ENCODE measurements at places on chromosomes 1 and 21.

GRCh38 chr1:33524586-33524985 is 52.1 kb downstream of the ZSCAN20 start:
- DNase-seq = no peak

DNA sequence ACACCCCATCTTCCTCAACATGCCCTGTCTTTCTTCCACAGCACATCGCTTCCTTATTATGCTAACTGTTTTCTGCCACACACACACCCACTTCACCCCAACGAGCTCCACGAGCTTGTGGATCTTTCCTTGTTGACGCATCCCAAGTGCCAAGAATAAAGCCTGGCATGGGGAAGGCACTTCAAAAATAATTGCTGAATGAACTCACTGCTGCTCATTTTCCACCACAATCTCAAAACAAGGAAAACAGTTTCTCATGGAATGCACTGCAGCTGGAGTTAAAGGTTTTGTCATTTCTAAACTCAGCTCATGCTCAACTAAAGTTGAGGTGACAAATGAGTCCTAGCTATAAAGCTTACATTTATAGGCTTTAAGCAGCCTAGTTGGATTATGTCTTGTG is 86.0 kb downstream of the TIAM1 start:
- DNase-seq = no peak

- DNase-seq = no peak
These were observed 9.3 kb upstream of the SERBP1 start for GRCh38 chr1:67439277-67440029.

DNA sequence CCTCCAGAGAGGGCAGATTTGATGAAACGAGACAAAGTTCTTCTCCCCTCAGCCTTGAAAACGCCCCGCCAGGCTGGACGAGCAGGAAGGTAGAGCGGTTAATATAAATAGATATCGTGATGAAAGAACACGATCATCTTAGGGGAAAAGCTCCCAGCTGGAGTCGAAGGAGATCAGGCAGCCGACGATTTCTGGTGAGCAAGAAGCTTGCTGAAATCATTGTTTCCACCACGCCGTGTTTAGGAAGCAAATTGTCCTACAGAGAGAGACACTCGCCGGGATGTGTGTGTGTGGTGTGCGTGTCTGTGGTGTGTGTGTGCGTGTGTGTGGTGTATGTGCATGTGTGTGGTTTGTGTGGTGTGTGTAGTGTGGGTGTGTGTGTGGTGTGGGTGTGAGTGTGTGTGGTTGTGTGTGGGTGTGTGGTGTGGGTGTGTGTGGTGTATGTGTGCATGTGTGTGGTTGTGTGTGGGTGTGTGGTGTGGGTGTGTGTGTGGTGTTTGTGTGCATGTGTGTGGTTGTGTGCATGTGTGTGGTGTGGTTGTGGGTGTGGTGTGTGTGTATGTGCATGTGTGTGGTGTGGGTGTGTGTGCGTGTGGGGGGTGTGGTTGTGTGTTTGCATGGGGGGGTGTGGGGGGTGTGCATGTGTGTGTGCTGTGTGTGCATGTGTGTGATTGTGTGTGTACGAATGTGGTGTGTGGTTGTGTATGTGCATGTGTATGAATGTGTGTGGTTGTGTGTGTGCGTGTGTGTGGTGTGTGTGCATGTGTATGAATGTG is 44.9 kb upstream of the ARHGEF16 start:
- no peak for DNase-seq

DNA sequence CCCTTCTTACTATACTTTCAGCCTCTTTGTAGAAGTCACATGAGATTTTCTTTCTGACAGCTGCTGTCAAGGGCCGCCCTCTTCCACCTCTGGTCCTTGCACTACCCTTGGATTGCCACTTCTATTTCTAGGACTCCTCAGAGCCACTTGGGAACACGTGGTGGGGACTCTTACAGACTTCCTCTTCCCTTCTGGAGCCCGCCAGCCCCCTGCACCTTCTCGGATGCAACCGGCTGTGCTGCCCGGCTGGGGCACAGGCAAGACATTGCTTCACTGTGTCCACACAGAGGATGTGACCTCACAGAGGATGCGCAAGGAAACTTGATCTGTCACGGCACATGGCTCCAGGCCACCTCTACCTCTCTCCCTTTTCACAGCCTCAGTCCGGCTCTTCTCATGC is 2.4 kb upstream of the IKBKE start:
- no peak for DNase-seq

DNA sequence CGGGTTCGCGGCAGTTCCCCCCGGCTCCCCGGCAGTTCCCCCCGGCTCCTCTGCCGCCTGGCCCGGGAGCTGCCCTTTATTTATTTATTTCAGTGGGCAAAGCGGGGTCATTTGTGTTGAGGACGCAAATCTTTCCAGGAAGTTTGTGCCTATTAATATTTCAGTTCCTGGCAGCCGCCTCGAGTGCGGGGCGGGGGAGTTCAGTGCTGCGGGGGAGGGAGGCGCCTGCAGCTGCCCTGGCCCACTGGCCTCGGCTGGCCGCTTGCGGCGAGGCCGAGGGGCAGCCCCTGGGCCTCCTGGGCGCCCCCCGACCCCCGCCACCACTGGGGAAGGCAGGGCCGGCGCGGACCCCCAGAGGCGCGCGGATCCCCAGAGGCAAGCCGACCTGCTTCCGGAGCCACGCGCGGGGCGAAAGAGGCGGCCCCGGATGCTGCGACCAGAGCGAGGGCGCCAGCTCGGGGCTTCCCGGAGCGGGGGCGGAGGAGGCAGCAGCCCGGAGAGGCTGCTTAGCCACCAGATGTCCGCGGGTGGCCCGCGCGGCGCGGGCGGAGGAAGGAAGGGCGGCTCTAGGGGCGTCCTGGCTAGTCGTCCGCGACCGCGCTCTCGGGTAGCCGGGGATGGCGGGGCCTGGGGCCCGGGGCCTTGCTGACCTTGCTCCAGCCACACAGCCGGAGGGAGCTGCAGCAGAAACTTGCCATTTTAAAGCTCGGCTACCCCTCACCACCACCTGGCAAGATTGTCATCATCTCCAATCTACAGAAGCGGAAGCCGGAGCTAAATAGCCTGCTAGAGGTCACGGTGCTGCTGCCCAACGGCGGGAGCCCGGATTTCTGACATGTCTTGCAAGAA is 48.0 kb downstream of the H3-3A start:
- DNase-seq = no peak

GRCh38 chr1:64240206-64240605 is 36.8 kb downstream of the UBE2U start:
- no peak for DNase-seq

- DNase-seq = no peak
These were observed 3.3 kb downstream of the MGST3 start for GRCh38 chr1:165634154-165634921.

- DNase-seq = no peak
These were observed 6.7 kb upstream of the WASF2 start for GRCh38 chr1:27496604-27497155.

GRCh38 chr1:71083271-71083670 is 2.4 kb upstream of the ZRANB2 start:
- no peak for DNase-seq

GRCh38 chr1:41547781-41548560 is 63.5 kb upstream of the EDN2 start:
- no peak for DNase-seq

GRCh38 chr1:55685560-55685959 is 470.4 kb upstream of the USP24 start:
- no peak for DNase-seq

DNA sequence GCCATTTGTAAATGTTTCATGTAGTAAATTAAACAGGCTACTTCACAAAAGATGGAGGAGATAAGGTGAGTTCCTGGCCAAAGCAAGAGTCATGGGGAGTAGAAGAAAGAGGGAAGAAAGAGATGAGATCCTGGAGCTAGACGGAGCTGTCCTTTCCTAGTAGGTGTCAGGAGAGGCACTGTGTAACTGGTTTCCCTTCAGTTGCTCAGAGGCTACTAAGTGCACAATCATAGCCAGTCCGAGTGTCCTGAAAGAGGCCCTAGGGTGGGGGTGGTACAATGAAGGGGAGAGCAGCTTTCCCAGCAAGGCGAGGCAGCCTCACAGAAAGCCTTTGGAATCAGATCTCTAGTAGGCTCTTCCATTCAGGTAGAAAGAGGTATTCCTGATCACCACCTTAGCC is 390.9 kb downstream of the KCNH1 start:
- no peak for DNase-seq

DNA sequence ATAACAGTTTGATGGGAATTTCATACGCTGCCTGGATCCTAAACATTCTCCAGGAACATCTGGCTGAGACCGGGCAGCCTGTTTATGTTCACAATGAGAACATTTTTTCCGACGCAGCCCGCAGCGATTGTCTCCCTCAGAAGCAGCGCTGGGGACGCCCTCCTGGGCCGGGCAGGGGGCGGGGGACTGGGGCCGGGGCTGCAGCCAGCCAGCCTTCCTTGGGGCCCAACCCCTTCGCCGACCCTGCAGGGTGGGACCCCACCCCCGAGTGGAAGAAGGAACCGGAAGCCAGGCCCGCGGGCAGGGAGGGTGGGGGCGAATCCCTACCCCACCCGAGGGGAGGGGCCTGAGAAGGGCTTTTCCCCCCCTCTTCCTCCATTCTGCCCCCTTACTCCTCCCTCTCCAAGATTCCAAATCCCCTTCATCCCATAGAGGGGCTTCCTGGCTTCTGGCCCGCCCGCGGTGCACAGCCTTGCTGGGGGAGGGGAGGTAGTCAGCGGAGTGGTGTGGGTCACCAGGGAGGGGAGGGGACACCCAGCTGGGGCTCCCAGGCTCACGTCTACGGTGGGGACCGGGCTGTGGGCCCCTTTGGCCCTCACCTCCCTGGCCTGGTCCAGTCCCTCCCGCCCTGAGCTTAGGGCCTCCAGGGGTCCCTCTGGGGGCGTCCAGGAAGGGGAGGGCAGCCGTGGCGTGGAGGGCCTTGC is 60.6 kb downstream of the WNT9A start:
- no peak for DNase-seq

DNA sequence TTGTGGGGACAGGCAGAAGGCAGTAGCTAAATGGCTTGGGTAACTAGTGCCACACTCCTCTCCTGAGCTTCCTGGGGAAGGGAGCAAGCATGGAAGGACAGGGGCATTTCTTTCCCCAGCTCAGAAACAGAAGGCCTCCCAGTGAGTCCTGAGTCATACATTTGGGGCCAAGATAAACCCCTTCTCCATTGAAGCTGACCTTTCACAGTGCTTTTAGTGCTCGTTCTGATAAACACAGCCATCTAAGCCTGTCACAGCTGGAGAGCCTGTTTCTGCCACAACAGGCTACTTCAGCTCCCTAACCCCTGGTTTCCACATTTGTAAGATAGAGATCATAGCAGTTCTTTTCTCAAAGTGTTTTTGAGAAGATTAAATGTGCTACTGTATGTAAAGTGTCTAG is 374.0 kb downstream of the LMX1A start:
- no peak for DNase-seq

DNA sequence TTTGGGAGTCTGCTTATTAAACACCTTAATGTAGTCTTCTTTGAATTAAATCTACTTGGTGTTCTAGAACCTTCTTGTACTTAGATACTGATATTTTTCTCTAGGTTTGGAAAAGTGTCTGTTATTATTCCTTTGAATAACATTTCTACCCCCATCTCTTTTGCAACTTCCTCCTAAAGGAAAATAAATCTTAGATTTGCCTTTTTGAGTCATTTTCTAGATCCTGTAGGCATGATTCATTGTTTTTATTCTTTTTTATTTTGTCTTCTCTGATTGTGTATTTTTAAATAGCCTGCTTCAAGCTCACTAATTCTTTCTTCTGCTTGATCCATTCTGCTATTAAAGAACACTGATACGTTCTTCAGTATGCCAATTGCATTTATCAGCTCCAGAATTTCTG is 155.9 kb upstream of the NEGR1 start:
- DNase-seq = no peak

GRCh38 chr1:43678940-43679339 is 28.4 kb upstream of the ST3GAL3 start:
- DNase-seq = no peak

- DNase-seq = no peak
These were observed 367.6 kb upstream of the VAMP3 start for GRCh38 chr1:7403265-7404045.

GRCh38 chr1:17281775-17282181 is 26.2 kb upstream of the PADI4 start:
- no peak for DNase-seq

- DNase-seq = no peak
These were observed 6.1 kb downstream of the SLC22A15 start for GRCh38 chr1:115982400-115982799.

GRCh38 chr1:177091040-177091439 is 73.5 kb downstream of the ASTN1 start:
- no peak for DNase-seq

GRCh38 chr21:27595716-27596115 is 628.8 kb upstream of the ADAMTS5 start:
- DNase-seq = no peak

DNA sequence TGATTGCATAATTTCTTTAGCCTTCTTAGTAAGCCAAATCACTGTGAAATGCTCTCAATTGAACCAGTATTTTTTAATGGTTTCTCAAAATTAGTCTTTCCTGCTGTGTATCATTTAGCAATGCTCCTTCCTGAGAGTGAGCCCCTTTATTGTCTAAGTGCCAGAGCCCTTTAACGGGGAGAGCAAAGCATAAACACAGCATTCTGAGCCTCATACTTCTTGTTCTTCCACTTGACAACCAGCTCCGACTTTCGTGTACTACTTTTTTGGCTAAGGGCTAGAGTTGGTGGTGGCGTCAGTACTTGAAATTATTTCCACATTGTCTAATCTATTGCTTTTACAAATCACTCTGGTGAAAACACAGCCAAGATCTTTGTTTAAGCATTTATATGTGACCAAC is 299.0 kb downstream of the TPR start:
- no peak for DNase-seq

DNA sequence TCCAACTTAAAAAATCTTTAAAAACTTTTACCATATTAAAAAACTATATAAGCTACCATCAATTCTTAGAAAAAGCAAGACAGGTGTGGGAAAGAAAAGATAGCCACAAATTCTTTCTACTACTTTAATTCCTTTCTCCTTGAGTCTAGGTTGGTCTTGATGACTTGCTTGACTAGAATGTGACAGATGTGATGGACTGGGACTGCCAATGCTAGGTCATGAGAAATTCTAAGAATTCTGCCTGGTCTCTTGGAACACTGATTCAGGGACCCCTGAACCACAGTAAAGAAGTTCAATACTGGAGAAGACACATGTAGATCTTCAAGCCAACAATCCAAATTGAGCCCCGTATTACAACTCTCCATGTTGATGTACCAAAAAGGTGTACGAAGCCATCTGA is 326.6 kb upstream of the B3GALT2 start:
- DNase-seq = no peak
